ENCODE measurements at places on chromosomes 6 and 20.

- DNase-seq: no peak
Observed at GRCh38 chr6:132251711-132252110, 149.6 kb downstream of the MOXD1 start.

GRCh38 chr6:4743062-4743461 lies 33.1 kb upstream of the CDYL start:
- DNase-seq: no peak

GRCh38 chr6:43915208-43915869 lies 145.3 kb downstream of the VEGFA start:
- no peak for DNase-seq

- DNase-seq: no peak
Observed at GRCh38 chr6:125839471-125839870, 48.7 kb downstream of the NCOA7 start.

DNA sequence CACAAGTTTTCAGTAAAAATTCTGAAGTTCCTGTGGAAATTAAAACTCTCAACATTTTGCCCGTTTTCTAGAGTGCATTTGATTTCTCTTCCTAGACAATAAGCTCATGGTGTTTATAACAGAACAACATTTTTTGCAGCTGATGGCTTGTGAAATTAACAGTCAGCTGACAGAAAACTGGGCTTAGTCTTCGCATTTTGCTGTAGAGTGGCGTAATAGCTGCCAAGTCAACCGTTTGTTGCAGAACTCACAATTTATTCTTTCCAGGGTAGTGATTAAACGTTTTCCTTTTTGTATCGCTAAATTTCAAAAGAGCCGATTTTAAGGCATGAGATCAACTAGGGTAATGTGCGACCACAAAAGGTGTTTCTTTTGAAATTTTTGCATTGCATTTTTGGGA lies 1.4 kb downstream of the SPO11 start:
- no peak for DNase-seq

DNA sequence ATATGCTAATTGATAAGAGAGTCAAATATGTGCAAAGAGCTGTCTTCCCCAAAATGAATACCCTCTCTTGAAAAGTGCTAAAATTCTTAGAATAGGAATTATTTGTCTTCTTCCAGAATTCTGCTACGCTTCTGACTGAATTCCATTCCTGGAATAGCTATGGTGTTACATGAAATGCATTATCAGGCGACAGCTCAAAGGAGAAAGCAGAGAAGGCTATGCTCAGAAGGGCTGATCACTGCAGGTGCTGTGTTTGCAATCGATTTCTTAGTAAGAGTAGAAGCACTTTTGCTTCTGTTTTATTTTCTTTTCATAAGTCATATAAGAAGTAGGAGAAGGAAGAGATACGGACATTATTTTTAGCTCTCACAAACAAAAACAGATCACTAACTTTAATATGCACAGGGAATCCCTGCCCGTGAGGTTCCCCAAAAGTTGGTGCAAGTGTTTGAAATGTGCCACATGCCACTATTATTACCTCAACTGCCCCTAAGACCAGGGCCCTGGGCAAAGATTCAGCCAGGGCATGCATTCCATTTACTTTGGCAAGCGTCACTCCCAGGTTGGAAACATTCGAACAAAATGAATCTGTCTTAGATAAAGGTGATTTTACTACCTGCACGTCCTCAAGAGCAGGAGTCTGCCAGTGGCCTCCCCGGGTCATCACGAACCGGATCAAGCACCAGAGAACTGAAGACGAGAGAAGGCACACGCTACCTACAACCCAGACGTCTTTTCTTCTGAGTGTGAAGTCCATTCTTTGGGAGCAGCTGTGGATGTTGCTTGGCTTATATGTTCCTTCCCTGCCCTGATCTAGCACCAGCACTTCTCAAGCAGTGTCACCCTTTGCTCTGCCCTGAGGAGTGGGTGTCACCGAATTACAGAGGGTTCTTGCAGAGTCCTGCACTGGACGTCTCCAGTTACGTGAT lies 7.2 kb downstream of the MYLK4 start:
- DNase-seq: no peak

GRCh38 chr6:131846023-131846663 lies 38.3 kb downstream of the ENPP1 start:
- no peak for DNase-seq

DNA sequence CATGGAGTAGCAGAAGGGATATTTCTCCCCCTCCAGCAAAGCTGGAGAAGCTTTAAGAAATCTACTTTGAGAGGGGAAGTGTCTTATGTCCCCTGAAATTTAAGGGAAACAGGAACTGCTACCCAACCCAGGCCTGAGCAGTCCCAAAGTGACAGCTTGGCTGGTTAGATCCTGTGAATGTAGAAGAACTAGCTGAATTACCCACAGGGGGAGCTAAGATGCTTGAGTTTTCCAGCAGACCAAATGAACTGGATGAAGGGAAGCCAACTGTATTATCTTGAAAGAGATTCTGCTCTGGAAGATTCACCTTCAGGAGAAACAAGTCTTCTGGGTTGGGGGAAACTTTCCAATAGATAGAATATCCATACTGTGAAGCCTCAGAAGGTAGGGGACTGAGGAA lies 303.3 kb upstream of the MMS22L start:
- DNase-seq: no peak

DNA sequence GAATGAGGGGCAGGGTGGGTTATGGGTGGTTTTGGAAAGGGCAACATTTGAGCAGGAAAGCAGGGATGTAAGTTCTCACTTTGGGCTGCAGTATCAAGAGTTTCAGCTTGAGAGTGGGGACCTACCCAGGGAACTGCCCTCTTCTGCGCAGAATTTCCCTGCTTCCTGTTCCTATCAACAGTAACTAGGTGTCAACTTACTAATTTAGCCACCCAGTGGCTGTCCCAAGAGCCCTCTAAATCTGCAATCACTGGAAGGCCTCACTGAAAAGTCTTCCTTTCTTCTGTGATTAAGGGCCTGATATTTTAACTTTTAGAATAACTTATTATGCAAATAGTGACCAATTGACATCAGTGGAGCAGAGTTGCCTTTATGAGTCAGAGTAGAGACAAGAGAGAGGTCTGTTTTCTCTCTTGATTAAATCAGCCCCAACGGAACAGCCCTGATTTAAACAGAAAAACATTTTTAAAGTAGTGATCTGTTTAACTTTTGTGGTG lies 118.2 kb upstream of the RIPOR2 start:
- DNase-seq: no peak

GRCh38 chr6:46933751-46934150 lies 12.0 kb upstream of the ADGRF5 start:
- no peak for DNase-seq

GRCh38 chr6:137494988-137495702 lies 951 bp upstream of the OLIG3 start:
- DNase-seq: no peak

GRCh38 chr6:113584767-113585166 lies 272.4 kb upstream of the MARCKS start:
- DNase-seq: no peak

GRCh38 chr6:77341058-77341986 lies 122.0 kb downstream of the HTR1B start:
- no peak for DNase-seq

DNA sequence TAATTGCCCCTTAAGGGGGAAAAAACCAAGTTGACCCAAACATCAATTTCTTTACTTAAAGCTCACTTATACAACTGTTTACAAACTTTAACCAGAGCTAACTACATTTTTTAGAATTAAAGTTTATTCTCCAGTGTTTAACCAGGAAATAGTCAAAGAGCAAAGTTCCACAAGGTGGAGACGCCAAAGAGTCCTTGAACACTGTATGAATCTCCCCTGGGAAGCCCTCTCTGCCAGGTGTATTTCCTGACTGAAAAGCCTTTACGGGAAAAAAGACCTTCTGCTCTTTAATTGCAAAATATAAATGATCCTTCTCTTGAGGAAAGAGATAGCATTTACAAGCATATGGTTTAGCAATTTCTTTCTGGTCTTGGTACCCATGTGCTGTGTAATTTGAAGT lies 36.2 kb downstream of the BTBD9 start:
- no peak for DNase-seq

- DNase-seq: no peak
Observed at GRCh38 chr6:121607721-121608120, 172.3 kb downstream of the GJA1 start.

GRCh38 chr6:127201321-127201720 lies 65.3 kb upstream of the RNF146 start:
- no peak for DNase-seq

- DNase-seq: no peak
Observed at GRCh38 chr6:31070711-31071197, 41.6 kb downstream of the C6orf15 start.

- no peak for DNase-seq
Observed at GRCh38 chr20:52744441-52744840, 227.7 kb upstream of the TSHZ2 start.

GRCh38 chr6:144268794-144269349 lies 16.3 kb upstream of the UTRN start:
- no peak for DNase-seq

DNA sequence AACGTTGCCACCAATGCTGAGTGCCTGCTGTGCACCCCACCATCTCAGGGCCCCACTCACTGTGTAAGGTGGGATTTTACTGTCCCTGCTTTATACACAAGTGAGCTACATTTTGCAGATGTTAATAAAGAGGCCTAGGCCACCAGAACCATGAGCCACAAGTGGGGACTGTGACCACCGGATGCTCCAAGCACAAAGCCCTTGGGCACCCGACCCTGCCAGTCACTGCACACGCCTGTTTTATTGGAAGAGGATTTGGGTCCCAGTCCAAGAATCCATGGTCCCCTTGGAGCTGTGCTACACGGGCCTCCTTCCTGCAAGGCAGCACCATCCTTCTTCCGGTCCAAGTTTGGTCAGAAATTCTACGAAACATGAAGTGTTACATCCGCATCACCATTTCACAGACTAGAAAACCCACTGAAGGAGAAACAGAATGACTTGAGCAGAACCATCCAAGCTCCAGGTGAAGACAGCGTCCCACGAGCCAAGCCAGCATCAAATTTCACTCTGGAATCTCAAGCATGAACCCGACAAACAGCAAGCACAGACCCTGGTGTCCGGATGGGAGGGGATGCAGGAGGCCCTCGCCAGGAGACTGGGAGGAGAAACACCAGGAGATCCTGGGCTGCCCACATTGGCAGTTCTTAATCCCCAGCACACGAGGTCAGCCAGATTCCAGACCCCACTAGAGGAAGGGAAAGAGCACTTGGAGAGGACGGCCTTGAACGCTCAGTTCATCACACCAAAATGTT lies 226.9 kb downstream of the DLL1 start:
- DNase-seq: no peak

DNA sequence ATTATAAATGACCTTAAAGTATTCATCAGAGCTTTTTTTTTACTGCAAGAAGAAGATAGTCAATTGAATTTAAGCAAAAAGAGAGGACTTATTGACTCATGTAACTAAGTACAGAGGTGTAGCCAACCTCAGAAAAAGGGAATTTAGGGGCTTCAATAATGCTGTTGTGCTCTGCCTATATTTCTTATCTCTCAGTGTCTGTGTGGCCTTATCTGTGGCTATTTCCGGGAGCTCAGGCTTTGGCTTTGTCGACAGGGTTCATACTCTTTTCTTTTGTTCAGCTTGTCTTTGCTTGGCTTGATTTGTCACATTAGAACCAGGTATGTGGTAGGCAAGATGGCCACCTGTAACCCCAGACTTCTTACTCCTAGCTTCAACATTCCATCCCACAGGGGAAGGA lies 38.6 kb upstream of the FABP7 start:
- no peak for DNase-seq

GRCh38 chr20:35992713-35993335 lies 24.4 kb downstream of the CNBD2 start:
- DNase-seq: peak; percentile 24

DNA sequence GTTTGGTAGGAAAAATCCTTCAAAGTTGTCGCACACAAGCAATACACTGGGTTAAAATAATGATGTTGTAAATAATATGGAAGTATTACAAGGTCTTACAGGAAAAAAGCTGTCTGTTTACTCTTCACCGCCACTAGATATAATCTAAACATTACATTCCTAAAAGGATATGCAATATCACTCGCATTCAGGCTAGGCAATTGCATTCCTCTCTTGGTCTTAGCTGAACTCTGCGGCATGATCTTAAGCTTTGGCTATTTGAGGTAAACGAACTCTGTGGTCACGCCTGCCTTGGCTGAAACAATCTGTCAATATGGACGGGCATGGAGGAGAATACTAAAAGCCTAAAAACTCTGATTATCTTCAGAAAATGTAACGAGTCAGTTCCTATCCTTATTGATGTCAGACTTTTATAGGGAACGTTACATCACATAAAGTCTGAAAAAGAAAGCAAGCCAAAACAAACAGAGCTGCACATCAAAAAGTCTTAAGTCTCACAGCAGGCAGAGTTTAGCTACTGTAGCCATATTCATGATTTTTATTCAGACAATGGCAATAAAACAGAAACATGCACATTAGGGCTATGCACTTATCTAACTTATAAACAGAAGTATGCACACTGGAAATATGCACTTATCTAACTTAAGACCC lies 30.8 kb upstream of the FILIP1 start:
- DNase-seq: no peak

DNA sequence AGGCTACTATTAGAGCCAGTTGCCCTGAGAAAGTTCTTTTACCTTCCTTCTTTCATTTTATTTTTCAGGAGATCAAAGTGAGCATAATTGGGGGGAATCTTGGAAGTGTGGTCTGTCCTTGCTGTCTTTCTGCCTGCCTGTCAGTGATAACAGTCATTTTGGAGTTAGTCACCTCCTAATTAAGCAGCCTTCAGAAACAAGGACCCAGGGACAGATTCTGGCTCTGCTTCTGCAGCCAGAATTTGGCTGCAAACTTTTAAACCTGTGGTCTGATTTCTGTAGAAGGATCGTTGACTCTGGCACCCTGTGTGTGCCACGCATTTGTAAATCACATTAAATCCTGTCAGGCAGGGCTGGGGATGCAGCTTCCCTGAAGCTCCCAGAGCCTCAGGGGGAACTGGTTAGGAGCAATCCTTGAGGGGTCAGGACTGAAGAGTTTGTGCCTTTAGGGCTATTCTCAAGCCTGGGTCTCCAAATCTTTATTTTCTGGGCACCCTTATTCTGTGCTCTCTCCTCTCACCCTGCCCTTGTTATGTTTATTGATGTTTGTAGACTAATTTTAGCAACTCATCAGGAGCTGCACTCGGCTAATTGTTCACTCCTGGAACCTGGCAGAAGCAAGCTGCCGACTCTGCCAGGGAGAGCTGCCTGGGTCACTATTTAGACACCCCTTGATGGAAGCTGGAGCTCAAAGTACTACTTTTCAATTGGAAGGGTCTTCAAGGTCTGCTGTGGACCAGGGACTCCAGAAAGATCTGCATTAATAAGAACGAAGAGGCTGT lies 6.8 kb downstream of the NOX3 start:
- no peak for DNase-seq
